NCI-H1105 (cell line): ENCODE measurements at places on chromosomes 7 and 10.

DNA sequence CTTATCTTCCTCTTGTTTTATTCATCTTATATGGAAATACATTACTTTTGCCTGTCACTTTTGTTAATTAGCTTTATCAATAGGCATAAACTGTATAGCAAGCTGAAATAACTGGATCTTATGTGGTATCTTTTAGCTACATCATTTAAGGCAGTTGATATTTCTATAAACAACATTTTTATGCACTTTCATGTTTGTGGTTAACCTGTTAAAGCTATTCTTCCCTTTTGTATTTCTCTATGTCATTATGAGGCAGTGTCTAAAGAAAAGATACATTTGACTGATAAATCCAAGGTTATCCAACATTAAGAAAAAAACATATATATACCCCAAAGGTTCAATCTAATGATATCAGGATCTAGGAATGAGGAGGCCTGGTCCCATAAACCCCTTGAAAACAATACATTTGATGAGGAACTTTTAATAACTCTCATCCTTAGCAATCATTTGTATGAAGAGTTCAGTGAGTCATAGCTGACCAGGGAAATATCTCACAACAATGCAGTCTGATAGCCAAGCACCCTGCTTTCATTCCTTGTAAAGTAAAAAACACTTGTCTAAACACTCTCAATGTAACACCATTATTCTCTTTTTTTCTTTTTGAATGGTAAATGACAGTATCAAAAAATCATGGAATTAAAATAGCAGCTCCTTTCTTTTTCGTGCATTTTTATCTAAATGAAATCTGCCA lies 300.9 kb downstream of the NEBL start:
- DNase-seq, result no peak

- no peak for DNase-seq
These were observed 20.4 kb downstream of the PPP2R2D start for GRCh38 chr10:131921184-131921583.

DNA sequence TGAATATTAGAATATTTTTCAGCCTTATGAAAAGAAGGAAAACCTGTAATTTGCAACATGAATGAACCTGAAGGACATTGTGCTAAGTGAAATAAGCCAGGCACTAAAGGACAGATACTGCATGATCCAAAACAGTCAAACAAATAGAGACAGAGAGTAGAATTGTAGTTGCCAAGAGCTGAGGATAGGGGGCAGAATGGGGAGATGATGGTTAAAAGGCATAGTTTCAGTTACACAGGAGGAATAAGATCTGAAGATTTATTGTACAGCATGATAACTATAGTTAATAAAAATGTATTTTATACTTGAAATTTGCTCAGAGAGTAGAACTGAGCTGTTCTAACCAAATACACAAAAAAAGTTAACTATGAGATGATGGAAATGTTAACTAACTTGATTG lies 149.0 kb upstream of the TMEM106B start:
- no peak for DNase-seq

DNA sequence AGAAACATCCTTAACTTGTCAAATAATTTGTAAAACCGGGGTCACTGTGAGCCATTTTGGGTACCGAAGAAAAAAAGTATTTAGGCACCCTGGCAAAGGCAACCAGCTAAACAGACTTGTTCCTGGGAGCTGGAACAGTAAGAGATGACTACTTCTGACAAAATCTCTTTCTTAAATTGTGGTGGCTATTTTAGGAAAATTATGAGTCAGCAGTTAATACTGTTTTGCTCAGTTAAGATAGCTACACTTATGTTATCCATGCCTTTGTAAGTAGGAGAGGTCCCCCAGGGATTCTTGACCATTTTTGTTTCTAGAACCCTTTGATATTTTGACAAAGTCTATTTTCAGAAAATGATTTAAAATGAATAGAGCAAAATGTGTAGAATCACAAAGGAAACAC lies 68.7 kb downstream of the TAX1BP1 start:
- DNase-seq, result no peak

GRCh38 chr10:88108115-88108610 lies 244.7 kb downstream of the PTEN start:
- no peak for DNase-seq
